ENCODE measurements at places on chromosomes 7 and 10.

DNA sequence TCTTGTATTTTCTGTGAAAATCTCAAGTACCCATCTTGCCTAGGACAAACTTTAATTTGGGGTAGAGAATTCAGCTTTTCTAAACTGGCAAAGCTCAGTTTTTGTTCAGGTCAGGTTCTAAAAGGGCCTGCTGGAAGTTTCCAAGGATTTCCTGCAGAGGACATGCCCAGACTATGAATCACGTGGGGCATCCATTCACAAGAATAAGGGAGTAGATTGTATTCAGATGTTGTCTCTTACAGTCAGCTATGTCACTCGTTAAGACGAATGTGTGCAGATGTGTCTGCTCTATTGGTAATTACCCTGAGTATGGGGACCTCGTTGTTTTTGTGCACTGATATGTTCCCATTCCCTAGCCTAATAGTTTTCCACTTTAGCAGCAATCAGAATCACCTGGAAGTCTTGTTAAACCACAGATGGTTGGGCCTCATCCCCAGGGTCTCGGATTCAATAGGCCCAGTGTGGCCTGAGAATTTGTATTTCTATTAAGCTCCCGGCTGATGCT lies 81.0 kb upstream of the ITPRID1 start:
- no peak for DNase-seq

GRCh38 chr7:90007001-90007654 lies 147.1 kb upstream of the STEAP1 start:
- no peak for DNase-seq

- DNase-seq: no peak
Measured at GRCh38 chr7:79451580-79451979, 1.9 kb downstream of the MAGI2 start.

GRCh38 chr7:144997512-144997911 lies 161.7 kb upstream of the TPK1 start:
- DNase-seq: no peak

DNA sequence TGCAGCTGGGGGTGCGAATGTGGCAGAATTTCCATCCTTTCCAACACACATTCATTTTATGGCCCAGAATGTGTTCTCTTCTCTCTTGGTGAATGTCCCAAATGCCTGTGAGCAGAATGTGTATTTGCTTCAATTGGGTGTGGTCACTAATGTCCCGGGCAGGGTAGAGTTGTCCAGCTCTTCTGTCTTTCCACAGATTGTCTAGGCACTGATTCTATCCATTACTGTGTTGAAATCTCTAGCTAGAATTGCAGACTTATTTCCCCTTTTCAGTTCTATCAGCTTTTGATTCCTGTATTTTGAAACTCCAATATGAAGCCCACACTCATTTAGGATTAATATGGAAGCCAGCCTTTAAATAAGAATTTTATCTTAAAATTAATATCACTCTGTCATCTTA lies 14.0 kb upstream of the AKR1E2 start:
- no peak for DNase-seq

DNA sequence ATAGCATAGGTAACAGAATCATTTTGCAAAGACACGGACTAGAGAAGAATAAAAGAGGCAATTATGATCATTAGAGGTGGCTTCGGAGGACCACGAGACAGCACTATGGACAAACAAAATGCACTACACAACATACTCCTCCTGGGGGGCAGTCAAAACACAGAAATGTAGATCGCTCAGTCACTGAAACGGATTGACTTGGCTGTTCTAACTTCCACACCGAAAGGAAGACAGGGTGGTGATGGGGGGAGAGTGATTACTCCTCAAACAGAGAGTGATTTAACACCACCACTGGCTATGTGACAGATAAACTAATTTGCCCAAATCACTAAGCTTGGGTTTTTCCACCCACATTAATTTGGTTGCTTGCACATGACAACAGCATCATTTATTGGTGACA lies 14.1 kb upstream of the PPA1 start:
- no peak for DNase-seq

DNA sequence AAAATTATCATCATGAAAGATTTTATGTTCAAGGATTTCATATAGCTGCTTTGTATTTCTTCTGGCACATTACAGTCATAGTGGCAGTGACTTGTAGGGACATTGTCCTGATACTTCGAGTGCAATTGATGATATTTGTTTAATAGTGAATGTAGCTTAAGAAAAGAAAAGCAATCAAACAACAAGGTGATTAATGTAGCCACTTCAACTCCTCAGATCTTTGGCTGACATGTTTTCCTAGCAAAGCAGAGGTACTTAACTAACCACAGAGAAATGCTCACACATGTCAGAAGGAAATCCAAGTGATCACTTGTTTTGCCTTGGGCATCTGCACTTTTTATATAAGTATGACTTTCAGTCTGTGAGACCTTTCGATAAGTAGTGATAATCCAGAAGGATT lies 470.3 kb downstream of the AUTS2 start:
- no peak for DNase-seq

GRCh38 chr7:12066521-12066920 lies 144.6 kb upstream of the TMEM106B start:
- no peak for DNase-seq

- DNase-seq: no peak
Measured at GRCh38 chr10:42491001-42491592, 147.3 kb downstream of the ZNF33B start.

GRCh38 chr10:36515319-36515718 lies 610.1 kb upstream of the ANKRD30A start:
- DNase-seq: no peak

GRCh38 chr10:5963071-5963470 lies 14.3 kb downstream of the IL15RA start:
- no peak for DNase-seq

- DNase-seq: no peak
Measured at GRCh38 chr7:156019776-156020565, 207.7 kb upstream of the SHH start.

DNA sequence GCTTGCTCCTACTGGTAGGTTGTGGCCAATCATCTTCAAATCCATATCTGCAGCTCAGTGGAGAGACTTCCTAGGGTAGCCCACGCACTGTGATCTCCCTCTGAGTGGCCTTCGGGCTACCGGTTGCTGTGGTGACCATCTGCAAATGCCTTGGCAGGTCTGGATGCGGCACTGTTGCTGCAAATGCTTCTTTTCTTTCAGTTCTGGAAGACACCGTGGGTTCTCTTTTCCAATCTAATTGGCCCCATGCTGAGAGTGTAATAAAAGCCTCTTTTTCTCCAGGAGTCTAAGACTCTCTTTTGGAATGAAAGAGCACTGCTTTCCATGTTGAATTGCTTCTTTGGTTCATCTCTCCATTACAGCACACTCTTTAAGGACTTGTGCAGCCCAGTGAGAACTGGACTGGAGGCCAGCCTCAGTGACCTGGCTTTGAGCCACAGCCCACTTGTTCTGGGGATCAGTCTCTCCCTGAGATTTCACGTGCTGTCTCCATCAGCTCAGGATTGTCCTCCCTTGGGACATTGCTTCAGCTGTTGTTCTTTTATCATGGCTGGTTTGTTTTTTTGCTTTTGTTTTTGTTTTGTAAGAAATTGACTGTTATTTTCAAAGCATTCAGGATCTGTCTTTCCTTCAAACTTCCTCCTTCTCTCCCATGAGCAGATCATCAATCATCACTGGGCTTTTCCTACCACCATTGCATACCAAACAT lies 286.6 kb downstream of the BMPER start:
- DNase-seq: no peak

DNA sequence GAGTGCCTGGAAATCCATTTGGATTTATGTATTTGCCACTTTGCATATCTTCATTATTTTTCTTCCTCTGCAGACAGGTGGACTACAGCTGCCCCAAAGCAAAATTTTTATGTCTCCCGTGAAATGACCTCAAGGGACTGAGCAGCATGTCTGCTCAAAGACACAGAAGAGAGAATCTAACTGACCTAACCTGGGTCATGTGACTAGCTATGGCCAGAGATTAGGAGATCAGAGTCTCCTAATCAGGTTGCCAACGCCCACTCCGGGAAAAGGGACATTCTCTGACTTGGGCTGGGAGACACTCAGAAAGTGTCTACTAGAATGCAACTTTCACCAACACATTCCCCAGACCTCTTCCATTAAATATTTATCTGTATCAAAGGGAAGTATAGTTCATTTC lies 2.5 kb upstream of the BAMBI start:
- no peak for DNase-seq

DNA sequence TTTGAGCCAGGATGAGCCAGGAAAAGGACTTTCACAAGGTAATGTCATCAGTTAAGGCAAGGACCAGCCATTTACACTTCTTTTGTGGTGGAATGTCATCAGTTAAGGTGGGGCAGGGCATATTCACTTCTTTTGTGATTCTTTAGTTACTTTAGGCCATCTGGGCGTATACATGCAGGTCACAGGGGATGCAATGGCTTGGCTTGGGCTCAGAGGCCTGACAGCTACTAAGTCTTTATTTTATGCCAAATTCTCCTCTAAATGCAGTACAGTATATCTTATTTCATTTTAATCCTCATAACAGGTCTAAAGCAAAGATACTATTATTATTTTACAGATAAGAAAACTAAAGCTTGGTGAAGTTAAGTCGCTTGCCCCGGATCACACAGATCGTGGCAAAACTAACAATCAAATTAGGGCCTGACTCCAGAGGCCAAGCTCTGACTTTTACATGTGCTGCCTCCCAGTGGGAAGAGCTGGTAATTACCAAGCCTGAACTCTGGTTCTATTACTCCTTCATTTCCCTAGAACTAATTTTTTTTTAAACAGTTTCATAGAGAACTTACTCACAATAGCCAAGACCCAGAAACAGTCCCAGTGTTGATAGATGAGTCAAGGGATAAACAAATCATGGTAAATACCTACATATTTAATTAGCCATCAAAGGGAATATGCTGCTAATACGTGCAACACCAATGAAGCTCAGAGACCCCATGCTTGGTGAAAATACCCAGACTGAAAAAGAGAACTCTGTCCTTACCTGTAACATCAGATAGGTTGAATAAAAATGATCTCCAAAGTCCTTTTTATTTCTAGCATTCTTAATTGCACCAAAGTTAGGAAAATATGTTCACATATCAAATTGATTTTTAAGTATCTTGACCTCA lies 35.4 kb downstream of the C7orf25 start:
- DNase-seq: peak; percentile 59

DNA sequence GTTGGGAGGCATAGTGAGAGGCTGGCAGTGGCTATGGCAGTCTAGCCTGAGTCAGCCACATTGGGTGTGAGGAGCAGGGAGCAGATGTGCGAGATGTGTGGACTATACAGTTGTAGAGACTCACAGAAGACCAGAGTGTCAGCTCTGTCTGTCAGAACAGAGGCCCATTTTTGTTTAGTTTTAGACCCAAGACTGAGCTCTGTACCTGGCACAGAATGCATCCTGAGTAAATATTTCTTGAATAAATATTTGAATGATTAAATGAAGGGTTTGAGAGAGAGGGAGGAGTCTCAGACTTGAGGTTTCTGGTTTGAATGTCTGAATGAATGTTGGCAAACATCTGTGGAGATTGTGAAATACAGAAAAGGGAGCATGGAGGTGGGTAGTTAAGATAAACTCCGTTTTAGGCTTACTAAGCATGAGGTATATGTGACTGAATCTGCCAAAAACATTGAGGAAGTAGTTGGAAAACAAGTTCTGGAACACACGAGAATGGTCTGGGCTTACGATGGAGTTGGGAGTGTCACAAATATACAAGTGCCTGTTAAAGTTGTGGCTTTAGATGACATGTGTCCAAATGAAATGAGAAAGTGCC lies 3.6 kb downstream of the SEC23IP start:
- DNase-seq: no peak

DNA sequence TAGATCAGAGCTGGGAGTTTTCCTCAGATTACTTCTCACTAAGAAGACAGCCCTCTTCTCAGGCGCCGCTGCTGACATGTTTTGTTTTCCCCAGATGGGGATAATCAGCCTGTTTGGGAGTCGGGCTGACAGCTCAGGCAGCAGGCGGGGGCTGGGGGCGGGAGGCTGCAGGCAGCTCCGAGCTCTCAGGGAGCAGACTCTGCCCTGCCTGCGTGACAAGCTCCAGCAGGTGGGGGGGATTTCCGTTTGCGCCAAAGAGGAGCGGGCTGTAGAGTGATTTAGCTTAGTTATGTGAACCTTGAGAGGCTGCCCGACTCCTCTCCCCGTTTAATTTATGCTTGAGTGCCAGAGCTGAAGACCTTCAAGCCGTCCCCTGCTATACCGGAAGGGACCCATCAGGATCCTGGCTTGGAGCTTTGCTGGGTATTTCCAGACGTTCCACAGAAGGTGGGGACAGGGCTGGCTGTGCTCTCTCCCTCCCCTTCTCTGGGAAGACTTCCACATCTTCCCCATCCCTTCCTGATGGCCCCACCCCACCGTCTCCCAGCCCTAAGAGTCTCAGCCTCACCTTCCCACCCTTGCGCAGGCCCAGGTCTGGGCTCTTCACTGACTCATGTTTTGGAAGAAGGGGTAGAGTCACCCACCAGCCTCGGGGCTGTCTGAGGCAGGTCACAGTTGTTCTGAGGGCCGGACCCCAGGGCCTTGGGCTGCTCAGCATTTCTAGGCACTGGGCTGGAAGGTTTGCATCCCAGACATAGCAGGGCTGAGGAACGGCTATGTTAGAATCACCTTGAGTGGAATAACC lies 24.7 kb upstream of the ADCYAP1R1 start:
- DNase-seq: no peak

DNA sequence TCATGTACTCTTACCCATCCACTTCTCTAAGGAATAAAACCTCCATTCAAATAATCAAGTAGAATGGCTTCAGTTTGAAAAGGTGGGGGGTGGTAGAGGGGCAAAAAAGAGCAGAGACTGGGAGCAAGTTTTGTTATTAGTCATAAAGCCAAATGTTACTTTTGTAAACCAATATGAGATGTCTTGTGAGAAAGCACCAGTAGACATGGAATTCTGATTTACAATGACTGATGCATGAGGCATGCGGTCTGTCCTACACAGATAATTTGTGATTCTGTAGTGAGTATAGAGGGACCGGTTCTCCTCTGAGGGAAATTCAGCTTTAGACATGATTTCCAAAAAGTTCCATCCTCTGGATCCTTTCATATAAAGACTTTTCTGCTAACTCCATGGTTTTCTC lies 12.9 kb upstream of the ABCA13 start:
- DNase-seq: no peak

DNA sequence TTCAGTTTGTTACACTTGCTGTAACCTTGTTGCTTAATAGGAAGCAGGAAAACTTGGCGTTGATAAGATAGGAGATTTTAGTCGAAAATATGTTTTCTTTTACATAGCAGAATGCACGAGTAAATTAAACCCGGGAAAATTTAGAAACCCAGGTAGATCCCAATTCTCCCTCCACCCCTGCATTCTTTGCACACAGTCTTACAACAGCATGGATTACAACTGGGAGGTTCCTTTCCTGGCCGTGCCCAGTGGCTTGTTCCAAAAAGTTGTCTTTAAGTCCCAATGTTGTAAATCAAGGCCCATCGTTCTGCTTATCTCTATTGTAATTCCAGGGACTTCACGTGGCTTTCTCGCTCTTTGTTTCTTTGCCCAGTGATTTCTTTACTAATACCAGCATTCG lies 1.1 kb upstream of the DPY19L1 start:
- no peak for DNase-seq

- no peak for DNase-seq
Measured at GRCh38 chr7:3159445-3159844, 115.8 kb upstream of the CARD11 start.

GRCh38 chr10:106224676-106225075 lies 939.8 kb downstream of the SORCS1 start:
- DNase-seq: no peak
